ENCODE measurements at places on chromosomes 5 and 9.

- DNase-seq: no peak
Measured at GRCh38 chr5:39137391-39137790, 63.2 kb upstream of the RICTOR start.

DNA sequence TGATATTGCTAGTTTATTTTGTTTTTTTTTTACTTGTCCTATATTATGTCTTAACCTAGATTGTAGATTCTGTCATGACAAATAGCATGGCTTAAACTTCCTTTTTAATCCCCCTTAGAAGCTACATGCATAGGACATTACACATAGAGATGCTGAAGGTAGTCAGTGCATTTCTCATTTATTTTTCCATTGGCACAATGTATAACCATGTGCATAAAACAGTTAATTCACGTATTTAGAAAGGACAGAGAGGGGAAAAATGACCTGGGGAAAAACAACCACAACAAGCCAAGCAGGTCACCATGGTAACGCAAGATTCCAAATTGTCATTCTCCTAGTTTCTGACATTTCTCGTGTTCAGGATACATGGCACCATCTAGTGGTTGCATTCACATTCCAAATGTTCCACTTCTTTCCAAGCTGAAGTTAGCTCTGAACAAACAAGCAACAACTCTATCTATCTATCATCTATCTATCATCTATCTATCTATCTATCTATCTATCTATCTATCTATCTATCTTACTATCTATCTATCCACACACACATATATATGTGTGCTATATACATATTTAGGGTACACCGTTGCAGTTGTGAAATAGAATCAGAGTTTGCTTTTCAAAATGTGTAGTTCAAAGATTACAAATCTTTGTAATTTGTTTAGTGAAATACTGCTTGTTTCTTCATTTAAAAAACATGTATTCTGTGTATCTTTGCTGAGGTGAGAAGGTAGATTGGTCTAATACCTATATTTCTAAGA lies 487.2 kb upstream of the ST8SIA4 start:
- peak; percentile 0 for DNase-seq

GRCh38 chr5:37037840-37038239 lies 161.3 kb downstream of the NIPBL start:
- no peak for DNase-seq

GRCh38 chr9:2526071-2526828 lies 95.3 kb upstream of the VLDLR start:
- no peak for DNase-seq

DNA sequence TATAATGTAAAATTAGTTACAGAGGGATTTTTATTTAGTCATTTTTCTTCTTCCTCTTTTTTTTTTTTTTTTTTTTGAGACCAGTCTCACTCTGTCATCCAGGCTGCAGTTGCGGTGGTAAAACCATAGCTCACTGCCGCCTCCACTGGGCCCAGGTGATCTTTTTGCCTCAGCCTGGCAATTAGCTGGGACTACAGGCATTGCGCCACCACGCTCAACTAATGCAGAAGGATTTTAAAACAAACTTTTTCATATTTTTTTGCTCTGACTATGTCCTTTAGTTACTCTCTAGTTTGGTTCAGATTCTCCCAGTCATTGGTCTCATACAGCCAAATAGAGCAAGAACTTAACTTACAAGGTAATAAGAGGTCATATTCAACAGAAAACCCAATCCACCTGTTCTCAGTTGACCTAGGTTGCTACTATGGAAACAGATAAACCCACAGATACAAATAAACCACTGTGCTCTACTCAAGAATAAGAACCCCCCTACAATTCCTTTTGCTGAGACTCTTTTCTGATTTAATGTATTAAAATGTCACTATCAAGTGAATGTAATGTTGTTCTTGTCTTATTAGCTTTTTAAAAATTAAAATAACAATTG lies 50.1 kb upstream of the TTC39B start:
- no peak for DNase-seq

GRCh38 chr9:7608261-7608660 lies 191.3 kb downstream of the DMAC1 start:
- no peak for DNase-seq
